ENCODE measurements at places on chromosomes 12 and 14.

- H3K4me3 ChIP-seq = no peak overlapping the region
- peaks cover 16% of the 10 kb centered on the region for H3K4me1 ChIP-seq
- no peak overlapping the region for H3K27ac ChIP-seq
- no peak for DNase-seq
- H3K36me3 ChIP-seq = no peaks in the 10 kb centered on the region
- H3K27me3 ChIP-seq = no peaks in the 10 kb centered on the region
Measured at GRCh38 chr14:81187832-81188522, 32.8 kb downstream of the GTF2A1 start.

DNA sequence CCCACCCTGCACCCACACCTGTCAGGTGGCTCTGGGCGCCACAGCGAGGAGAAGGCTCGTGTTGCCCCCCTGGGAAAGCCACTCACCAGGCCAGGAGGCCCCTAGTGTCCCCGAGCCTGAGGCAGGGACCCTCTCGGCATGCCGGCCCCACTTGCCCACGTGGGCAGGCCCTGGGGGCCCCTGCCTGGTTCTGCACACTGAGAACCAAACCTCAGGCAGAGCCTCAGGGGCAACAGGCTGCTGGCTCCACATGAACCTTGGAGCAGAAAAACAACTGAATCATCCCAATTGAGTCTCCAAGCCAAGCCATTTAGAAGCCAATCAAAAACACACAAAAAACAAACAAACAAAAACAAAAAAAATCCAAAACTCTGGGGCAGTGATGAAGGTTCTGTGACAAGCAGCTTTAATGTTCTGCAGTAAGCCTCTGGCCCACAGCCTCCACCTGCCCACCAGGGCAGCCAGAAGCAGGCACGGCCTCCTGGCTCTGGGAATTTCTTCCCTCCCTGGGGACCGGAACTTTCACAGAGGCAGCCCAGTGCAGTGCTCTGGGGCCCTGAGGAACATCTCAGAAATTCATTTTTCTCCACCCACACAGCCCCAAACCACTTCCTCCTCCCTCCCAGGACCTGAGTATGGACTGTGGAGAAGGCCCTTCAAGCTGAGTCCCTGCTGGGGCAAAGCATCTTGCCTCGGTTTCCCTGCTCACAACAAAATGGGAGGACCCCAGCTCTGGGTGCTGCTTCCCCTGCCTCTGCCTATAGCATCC lies 90.2 kb downstream of the CHGA start:
- no peaks in the 10 kb centered on the region for H3K27me3 ChIP-seq
- no peak overlapping the region for H3K4me3 ChIP-seq
- no peaks in the 10 kb centered on the region for H3K36me3 ChIP-seq
- no peak for DNase-seq

GRCh38 chr12:55720071-55720564 lies at the start of gene RDH5:
Gene RDH5, plus strand, starts transcription at chr12:55720393. Its CDS starts 792 bp downstream, at chr12:55721185.
- H3K4me3 ChIP-seq = peak within 1 kb of the TSS; percentile 27
- H3K36me3 ChIP-seq = peaks cover 3% of the 10 kb centered on the region

DNA sequence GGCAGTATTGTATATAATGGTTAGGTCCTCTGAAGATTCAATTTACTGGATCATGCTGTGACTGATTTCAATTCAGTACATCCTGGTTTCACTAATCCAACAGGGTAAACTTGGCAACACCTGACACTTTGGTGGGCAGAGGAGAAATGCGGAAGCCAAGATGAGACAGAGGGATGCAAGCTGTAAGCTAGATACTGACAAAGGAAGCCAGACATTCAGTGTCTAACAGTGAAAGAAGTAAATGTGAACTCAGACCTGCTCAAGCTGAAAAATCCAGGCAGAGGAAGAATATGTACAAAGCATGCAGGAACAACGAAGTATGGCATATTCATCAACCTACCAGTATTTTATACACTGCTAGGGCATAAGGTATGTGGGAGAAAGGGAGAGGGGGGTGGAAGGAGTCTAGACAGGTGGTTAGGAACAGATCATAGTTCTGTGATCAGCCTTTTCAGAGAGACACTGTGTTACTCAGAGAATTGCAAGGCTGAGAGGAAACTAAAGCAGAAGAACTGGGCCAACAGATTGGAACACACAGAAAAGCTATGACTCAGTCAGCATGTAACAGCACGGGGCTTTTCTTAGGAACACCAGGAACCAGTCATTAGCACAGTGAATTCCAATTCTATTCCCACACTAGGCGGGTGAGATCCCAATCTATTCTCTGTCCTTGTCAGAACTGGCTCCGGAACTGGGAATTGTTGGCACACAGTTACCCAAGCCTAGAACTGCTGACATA lies 40.3 kb downstream of the NELL2 start:
- no peaks in the 10 kb centered on the region for H3K4me1 ChIP-seq
- H3K27me3 ChIP-seq = no peaks in the 10 kb centered on the region
- no peak for DNase-seq
- H3K4me3 ChIP-seq = no peak overlapping the region

DNA sequence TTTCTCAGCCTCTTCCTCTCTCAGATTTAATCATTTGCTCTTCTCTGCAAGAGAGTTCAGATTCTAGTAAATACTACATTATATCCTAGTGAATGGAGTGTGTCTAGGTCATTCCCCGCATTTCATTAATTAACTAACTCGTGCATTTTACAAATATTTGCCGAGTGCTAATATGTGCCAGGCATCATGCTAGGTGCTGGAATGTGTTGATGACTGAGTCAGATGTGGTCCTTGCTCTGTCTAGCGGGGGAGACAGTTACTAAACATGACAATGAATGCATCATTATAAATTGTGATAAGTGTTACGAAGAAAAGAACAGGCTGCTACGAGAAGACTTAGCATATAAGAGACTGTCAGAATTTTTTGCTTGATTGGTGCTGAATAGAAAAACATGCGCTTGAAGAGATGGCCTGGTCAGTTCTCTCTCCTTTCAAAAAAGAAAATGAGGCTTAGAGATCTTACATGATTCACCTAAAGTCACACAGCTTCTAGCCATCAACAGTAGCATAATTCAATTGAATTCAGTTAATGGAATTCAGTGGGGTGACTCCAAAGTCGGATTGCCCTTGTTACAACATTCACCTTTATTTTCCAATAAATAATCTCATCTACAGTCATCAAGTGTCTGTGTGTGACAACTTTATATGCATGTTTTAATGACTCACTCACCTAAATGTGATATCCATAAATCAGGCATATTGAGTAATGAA lies 48.7 kb upstream of the MAX start:
- no peak for DNase-seq
- H3K27ac ChIP-seq = no peak overlapping the region
- H3K4me3 ChIP-seq = no peak overlapping the region
- no peaks in the 10 kb centered on the region for H3K4me1 ChIP-seq

DNA sequence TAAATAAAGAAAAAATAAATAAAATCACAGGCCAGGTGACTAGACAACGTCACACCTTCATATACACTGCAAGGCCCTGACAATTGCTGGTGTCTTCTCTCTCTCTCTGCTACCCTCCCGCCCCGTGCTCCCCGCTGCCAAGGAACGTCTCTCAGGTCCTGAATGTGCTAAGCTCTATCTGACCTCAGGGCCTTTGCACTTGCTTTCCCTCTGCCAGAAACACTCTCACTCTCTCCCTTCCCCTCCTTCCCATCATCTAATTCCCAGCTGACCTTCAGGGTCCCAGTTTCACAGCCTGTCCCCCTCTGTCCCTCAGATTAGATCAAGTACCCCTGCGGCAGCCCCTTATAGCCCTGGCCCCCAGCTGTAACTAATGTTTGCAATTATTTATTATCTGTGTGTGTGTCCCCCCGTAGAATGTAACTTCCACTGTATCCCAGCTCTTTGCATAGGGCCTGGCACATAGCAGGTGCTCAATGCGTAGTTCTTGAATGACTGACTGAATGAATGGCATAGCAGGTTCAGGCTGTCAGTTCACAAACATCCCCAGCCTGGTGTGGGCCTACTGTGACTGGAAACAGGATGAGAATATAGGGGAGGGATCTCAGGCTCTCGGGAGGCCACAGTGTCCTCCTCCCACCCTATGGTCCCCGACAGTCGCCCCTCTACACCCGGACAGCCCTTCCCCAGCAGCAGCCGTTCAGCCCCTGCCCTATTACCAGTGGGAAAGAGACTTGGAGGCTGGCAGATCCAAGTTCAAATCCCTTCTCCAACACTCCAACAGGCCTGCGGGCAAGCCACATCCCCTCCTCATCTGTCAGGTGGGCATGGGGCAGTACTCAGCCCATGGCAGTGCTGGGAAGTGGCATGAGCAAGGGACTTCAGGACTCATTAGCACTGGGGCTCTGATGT lies 6.6 kb downstream of the BEGAIN start:
- no peaks in the 10 kb centered on the region for H3K27me3 ChIP-seq
- no peaks in the 10 kb centered on the region for H3K4me1 ChIP-seq
- peak; percentile 20 for DNase-seq
- no peak overlapping the region for H3K4me3 ChIP-seq

- DNase-seq = no peak
- no peaks in the 10 kb centered on the region for H3K36me3 ChIP-seq
- no peaks in the 10 kb centered on the region for H3K27me3 ChIP-seq
- H3K27ac ChIP-seq = no peak overlapping the region
- H3K4me1 ChIP-seq = peaks cover 7% of the 10 kb centered on the region
Measured at GRCh38 chr12:31019561-31019960, 54.1 kb upstream of the DDX11 start.

- no peaks in the 10 kb centered on the region for H3K36me3 ChIP-seq
- H3K4me1 ChIP-seq = no peaks in the 10 kb centered on the region
- H3K27me3 ChIP-seq = no peaks in the 10 kb centered on the region
- H3K27ac ChIP-seq = no peak overlapping the region
- DNase-seq = no peak
- no peak overlapping the region for H3K4me3 ChIP-seq
Measured at GRCh38 chr14:65817011-65817410, 404.5 kb downstream of the FUT8 start.

Measured in Caco-2 (cell line).